ENCODE measurements at places on chromosomes 2 and 18.

- DNase-seq: no peak
Measured at GRCh38 chr2:63737081-63737751, 104.5 kb upstream of the UGP2 start.

DNA sequence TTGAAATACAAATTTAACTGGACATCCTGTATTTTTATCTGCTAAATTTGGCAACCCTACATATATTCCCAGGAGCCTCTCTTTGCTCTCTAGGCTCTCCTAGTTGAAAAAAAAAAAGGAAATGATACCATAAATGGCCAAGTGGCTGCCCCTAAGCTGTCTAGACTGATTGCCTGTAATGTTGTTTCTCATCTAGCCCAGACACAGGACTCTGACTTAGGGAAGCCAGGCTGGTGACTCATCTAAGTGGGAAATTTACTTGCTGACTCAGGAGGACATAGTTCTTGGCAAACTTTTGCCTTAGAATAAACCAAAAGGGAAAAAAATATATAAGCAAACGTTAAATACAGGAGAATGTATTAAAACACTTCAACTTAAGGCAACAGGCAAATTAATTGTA is 14.6 kb upstream of the ITGAV start:
- no peak for DNase-seq

DNA sequence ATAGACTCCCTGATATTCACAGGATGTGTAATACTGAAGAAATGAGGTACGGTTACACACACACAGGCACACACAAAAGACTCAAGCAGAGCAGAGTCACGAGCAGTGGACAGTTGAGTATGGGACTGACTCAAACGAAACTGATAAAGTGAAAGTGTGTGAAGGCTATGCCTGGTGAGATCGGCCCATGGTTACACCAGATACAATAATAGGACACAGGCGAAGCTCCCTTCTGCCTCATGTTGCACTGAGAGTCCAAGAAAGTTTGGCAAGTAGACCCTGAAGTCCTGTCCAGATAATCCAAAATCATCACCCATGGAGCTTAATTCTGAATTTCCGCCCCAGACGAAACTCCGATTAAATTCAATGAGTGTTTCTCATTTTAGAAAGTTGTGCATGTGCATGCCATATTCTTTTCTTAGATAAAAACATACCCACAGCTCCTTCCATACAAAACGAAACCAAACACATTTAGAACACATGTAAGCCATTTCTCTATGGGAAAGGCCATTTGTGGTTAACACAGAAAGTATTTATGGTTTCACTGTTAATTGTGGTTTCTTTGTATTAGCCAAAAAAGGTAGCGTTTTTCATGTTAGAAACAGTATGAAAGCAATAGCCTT is 567.6 kb downstream of the PLCL1 start:
- DNase-seq: no peak

- DNase-seq: no peak
Measured at GRCh38 chr2:34104601-34105000, 505.5 kb upstream of the FAM98A start.

- DNase-seq: no peak
Measured at GRCh38 chr2:201661366-201661765, 18.1 kb upstream of the TMEM237 start.

GRCh38 chr2:102342888-102343287 is 12.7 kb upstream of the IL18R1 start:
- no peak for DNase-seq

GRCh38 chr2:146994246-146994645 is 850.6 kb upstream of the ACVR2A start:
- DNase-seq: no peak

DNA sequence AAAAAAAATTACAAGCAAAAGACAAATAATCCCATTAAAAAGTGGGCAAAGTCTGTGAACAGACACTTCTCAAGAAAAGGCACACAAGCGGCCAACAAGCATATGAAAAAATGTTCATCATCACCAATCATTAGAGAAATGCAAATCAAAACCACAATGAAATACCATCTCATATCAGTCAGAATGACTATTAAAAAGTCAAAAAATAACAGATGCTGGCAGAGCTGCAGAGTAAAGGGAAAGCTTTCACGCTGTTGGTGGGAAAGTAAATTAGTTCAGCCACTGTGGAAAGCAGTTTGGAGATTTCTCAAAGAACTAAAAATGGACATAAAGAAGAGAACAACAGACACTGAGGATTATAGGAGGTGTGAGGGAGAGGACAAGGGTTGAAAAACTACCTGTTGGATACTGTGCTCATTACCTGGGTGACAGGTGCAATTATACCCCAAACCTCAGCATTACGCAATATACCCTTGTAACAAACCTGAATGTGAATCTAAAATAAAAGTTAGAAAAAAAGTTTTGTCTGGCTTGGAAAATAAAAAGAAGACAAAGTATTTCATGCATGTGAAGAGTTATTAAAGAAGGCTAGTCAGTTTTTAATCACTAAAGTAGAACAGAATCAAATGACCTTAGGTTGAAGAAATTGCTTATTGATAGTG is 8.7 kb upstream of the ACSL3 start:
- no peak for DNase-seq
